ENCODE measurements at places on chromosomes 11 and 22.

DNA sequence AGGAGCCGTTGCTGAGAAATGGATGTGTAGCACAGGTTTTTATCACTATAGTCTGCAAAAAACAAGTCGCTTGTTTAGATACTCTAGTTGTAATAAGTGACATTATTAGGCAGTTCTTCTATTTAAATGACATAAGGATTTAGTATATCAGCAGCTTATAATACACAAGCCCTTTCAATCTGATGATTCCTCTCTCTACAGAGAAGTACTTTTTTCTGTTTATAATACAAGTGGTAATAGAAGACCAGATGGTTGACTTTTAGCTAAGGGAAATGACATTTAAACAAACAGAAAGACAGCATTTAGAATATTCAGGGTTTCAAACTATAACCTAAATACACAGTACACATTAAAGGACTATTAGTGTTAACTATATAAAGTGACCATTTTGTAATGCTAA lies 60.4 kb downstream of the IMMP1L start:
- no peak for ATAC-seq

GRCh38 chr11:57269571-57270021 lies 32.5 kb upstream of the APLNR start:
- ATAC-seq = no peak

- no peak for ATAC-seq
These were observed 52.2 kb downstream of the NFAM1 start for GRCh38 chr22:42379966-42380537.

- no peak for ATAC-seq
These were observed 39.4 kb upstream of the CFAP300 start for GRCh38 chr11:102007567-102008437.

DNA sequence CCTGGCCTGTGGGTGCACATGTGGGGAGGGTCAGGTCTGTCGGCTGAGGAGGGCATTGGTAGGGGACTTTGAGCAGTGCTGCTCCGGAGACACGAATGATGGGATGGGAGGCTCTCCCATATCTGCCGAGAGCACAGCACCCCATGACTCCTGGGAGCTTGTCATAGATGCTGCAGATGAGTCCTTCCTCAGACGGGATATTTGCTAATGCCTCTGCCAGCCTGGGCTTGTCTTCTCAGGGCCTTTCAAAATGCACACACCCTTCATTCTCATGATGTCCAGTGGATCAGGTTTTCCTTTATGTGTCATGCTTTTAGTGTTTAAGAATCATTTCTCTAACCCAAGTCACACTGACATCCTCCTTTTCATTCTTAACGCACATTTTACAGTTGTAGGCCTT lies 8.1 kb upstream of the RNH1 start:
- ATAC-seq = no peak

- ATAC-seq = no peak
These were observed 1.1 kb upstream of the CEND1 start for GRCh38 chr11:790721-791564.

Measured in activated CD4-positive, CD25-positive, alpha-beta regulatory T cell treated with anti-CD3 and anti-CD28 coated beads, Interleukin-2, amount 50 U/mL, for 24 hours (primary cell).